ENCODE measurements at places on chromosomes 2 and 18.
A peak's percentile ranks its signal among the peaks of the same experiment; 100 is the strongest.

DNA sequence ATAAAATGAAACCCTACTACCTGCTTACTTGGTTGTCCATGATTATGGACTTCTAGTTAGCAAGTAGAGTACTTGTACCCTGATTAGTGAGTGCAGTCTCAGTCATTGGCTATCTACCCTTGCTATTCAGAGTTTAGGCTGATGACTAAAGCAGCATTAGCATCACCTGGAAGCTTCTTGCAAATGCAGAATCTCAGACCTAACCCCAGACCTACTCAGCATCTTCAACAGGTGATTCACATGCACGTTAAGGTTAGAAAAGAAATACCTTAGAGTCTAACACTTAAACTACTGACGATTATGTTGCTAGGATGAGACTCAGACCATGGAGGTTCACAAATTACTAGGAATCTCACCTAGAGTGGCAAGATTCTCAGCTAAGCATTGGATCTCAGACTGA lies 399.9 kb upstream of the FANCL start:
- no peak for DNase-seq

GRCh38 chr2:196140213-196140612 lies 31.2 kb downstream of the STK17B start:
- no peak for DNase-seq

- no peak for DNase-seq
These were observed 53.8 kb upstream of the STK17B start for GRCh38 chr2:196225213-196225612.

GRCh38 chr2:159091976-159092375 lies 123.5 kb downstream of the TANC1 start:
- DNase-seq, result no peak

DNA sequence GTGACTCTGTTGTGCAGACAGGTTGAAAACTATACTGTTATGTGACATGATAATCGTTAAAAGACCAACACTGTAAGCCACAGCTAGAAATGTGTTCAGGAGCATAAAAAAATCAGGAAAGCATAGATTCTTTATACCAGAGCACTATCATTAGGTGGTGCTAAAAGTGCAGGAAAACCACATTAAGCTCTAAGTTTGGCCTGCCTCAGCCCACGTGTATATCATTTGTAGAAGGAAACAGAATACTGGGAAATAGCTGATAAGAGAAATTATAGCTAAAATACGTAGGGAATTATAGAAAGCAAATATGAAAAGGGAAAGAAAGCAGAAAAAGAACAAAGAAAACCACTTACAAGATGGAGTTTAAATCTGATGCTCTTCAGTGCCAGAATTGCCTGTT lies 26.5 kb upstream of the C2orf74 start:
- DNase-seq, result peak; percentile 66

DNA sequence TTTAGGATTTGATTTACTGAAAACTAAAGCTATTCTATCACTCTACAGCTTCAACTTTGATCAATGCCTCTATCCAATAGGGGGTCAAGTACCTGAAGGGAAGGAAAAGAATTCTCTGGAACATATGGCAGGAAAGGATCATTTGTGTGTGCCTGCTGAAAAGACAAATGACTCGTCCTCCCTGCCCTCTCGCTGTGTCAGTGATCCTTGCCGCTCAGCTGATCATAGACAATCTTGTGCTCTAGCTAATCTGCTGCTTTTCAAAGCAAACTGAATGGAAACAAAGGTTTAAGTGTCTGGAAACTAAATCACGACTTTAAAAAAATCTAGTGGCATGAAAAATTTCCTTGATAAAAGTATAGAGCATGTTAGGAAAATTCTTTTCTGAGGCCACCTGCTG lies 75.6 kb upstream of the CPO start:
- DNase-seq, result no peak

GRCh38 chr2:290090-290722 lies 2.3 kb upstream of the ALKAL2 start:
- DNase-seq, result peak; percentile 55

- DNase-seq, result no peak
These were observed 76.0 kb downstream of the UXS1 start for GRCh38 chr2:106117882-106118684.

GRCh38 chr2:223043164-223043941 lies 8.6 kb upstream of the KCNE4 start:
- peak; percentile 30 for DNase-seq

DNA sequence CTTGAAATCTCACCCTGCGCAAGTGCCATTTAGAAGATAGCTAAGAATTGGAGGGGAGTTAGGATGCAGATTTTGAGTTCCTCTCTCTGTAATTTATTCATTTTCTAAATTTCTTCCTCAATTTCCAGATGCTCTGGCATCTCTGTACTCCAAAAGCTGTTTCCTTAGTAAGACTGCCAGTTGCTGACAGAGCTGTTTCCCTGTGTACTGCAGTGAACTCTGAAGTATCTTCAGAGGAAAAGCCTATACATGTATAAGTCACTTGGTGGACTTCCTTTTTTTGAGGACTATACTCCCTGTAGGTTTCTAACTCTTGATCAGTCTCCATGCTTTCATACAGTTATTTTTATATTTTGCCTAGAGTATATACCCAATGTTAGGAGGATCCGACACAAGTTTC lies 1.5 kb upstream of the RESP18 start:
- peak; percentile 66 for DNase-seq

DNA sequence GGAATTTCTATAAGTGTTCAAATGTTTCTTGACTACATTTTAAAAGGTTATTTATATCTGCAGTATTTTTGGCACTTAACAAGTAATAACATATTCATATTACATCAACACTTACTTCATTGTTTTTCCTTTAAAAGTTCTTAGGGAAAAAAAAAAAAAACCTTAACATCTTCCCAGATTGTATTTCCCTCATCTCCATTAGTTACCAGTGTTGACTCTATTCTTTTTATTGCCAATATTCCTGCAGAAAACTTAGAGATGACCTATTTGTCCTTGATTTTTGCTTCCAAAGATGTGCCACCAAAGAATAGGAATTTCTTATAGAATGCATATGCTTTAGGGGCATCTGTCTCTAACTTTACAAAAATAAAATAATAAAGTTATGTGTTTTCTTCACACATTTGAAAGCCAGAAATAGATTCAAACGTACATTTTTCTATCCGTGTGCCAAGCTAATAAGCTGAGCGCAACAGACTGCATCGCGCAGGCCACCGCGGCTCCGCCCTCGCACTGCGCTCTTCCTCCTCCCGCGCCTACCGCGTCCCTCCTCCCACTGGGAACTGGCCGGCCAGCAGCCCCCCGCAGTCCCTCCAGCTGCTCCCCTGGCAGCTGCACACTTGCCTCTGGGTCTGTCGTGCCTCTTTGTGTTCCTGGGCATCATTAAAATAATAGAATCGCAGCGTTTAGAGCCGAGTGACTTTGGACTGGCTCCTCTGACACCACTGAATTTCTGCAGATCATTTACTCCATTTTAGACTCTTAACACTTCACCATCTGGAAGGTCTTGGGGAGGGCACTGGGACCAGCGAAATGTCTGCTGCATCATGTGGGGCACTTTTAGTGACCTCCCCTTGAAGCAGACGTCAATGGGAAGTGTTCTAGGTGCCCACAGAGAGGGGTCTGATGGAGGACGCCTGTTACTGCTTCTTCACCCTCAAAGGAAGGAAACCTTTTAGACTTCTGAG lies 21.2 kb upstream of the NAB1 start:
- DNase-seq, result peak; percentile 53
